ENCODE measurements at places on chromosomes 7 and 10.

GRCh38 chr7:148700661-148701064, 2.0 kb downstream of the CUL1 start:
- peak; percentile 29 for DNase-seq

- DNase-seq = no peak
These were observed 197.7 kb upstream of the POT1 start for GRCh38 chr7:125127304-125127703.

GRCh38 chr10:5618829-5619228, 47.6 kb downstream of the ASB13 start:
- no peak for DNase-seq

DNA sequence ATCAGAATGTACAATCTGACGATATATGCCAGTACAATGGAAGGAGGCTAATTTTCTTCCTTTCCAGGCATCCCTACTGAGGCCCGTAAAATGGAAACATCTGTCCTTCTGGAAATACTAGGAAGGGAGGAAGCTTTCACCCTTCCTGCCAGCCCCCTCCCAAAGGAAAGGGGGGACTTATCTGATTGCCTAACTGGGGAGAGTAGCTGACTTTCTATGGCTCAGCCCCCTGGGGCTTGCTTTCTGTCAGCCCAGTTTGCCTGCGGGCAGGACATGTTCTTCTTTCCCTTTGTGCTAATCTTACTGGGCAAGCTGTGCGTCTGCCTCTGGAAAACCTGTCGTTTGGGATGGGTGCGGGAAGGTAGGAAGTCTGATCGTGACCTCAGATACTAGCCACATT, 508.9 kb downstream of the SUGCT start:
- no peak for DNase-seq

DNA sequence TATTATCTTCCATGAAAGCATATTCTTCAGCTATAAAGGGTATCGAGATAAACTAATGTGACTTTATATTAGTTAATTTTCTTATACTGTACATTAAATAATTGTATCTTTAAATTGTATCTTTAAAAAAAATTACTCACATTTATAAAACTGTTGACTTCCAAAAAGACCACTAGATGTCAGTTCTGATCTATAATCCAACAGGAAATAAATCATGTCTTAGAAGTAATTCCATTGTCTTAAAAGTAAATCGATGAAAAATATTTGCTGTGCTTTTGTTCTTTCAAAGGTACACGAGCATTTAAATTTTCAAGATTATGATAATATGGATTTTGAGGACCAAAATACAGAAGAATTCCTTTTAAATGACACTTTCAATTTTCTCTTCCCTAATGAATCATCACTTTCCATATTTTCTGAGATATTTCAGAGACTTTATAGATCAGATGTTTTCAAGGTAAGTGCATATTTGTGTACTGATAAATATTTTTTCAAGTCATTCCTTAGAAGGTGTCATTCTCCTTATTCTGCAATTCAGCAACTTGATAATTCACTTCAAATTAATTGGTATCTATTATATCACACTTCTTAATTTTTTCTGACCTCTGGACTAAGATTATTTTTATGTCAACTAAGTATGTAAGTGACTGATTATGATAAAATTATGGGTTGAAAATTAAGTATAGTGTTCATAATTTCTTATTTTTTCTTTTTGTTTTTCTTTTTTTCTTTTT, 138.5 kb downstream of the CPED1 start:
- no peak for DNase-seq

- no peak for DNase-seq
These were observed 539.4 kb upstream of the MGMT start for GRCh38 chr10:128927497-128928161.

DNA sequence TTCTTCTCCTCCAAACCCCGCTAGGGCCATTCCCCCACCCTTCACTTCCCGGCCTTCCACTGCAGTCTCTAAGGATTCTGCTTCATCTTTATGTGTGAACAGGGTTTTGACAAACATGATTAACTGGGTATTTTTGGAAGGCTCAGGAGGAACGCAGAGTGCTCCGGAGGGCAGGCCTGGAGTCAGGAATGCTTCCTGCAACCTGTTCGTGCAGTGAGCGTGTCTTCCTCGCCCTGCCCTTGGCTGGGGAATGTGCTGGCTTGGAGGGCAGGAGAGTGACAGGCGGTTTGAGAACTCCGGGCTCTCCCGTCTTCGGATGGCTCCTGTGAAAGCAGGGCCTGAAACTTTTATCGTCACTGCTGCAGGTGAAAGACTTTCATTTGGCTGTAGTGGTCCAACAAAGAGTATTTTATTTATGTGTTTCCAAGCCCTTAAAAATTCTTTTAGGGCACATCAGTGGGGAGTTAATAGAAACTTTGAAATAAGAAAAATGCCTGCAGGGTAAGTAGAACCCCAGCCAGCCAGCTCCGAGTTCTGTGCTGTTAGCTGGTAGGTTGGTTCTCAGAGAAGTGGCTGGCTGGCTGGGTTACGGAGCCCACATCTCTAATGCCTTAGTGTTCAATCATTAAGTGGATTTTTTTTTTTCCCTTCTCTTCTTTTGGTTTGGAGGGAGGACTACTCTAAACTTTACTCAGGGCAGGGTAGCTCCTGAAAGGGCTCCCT, 51.0 kb downstream of the TCF7L2 start:
- no peak for DNase-seq

- no peak for DNase-seq
These were observed 88.6 kb downstream of the NRG3 start for GRCh38 chr10:81963606-81964005.

DNA sequence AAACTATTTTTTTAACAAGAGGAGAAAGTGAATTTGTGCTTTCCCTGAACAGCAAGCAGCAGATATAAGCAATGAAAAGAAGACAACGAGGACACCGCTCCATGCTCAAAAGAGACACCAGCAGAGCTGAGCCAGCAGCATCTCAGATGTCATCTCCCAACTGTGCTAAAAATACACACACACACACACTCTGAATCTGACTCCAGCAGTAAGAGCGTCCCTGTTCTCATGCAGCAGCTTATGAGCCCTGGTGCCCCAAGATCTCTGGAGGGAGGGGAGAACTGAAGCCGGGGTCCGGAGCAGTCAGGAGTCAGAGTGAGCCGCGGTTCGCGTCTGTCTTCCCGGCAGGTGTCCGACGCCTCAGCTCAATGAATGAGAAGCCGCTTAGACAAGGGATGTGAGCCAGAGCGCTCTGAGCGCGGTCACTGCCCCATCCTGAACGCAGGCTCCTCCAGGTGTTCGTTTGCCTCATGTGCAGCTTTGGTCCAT, 49.2 kb downstream of the SVIL start:
- no peak for DNase-seq

- DNase-seq = no peak
These were observed 33.7 kb downstream of the C10orf120 start for GRCh38 chr10:122665946-122666345.

DNA sequence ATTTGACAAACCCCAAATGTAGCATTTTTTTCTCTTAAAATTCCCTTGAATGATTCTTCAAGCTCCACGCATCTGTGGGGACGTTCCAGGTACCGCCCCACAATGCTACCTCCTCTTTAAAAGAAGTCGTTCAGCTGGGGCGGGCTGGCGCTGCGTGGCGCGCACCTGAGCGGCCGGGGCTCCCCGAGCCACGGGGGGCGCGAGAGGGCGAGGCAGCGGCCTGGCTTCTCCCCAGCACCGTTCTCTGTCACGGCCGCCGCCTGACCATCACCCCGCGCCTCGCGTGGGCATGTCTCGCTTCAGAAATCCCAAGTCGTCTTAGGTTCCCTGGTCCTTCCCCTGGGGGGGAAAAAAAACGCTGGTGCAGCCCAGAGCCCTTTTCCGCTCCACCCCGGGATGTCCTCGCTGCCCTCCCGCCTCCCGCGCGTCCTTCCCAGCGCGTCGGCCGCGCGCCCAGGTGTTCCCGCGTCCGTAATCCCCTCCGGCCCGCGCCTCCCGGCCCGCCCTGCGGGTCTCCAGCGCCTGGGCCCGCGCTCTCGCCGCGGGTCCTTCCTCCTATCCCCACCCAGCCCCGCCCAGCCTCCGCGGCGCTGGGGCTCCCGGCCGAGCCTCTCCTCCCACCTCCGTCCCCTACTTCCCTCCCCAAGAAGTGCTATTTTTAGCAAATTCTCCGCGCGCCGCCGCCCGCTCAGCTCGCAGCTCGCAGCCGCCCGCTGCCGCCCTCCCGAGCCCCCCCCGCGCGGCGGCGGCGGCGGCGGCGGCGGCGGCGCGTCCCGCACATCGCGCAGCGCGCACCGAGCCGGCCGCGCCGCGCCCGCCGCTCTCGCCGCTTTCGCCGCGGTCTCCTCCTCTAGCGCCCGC, 58.7 kb upstream of the PRPS1L1 start:
- no peak for DNase-seq

- no peak for DNase-seq
These were observed 162.8 kb upstream of the TNRC18 start for GRCh38 chr7:5586279-5586962.

- no peak for DNase-seq
These were observed 76.9 kb downstream of the INSIG1 start for GRCh38 chr7:155374276-155375252.

DNA sequence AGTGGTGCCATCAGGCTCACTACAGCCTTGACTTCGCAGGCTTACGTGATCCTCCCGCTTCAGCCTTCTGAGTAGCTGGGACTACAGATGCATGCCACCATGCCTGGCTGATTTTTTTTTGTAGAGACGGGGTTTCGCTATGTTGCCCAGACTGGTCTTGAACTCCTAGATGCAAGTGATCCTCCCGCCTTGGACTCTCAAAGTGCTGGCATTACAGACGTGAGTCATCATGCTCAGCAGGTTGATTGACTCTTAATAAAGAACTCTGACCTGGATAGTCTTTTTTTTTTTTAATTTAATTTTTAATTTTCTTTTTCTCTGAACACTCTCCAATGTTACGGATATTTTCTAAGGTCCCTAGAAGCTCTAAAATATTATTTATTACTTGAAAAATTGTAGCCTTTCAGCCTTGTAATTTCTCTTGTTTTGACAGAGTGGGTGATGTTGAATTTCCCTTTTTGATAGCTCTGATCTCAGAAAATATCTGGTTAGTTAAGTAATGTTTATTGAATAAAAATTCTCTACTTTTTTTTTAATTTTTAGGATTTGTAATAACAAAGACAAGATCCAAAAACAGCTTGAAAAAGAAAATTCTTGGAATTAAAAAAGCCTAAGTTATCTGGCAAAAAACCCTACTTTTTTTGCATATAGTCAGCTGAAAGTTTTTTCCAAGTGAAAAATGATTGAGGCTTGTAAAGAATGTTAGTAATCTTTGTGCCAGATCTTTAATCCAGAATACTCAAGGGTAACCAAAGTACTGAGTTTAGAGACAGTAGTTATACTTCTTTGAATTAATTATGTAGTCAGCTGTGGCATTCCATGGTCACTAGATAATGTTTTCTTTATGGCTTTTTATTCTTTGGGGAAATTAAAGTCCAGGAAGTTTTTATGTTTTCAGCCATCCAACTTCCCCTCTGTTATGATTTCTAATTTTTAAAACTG, 26.7 kb downstream of the TBC1D12 start:
- no peak for DNase-seq

DNA sequence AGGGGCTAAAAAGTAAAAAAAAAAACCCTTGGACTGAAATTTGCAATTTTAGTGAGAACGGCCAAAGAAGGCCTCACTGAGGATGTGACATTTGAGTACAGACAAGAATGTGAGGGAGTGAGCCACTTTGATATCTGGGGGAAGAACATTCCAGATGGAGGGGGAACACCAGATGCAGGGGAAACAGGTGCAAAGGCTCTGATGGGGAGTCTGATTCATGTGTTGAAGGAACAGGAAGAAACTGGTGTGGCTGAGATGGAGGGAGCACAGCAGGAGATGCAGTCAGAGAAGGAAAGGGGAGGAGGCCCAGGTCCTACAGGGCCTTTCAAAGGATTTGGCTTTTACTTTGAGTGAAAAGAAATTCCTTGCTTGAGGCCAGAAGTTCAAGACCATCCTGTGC, 615.7 kb upstream of the NRP1 start:
- no peak for DNase-seq

Measured in stimulated activated CD8-positive, alpha-beta memory T cell treated with anti-CD3 and anti-CD28 coated beads, Interleukin-7, amount 100 ng/mL, for 24 hours (primary cell).